A673 (cell line): ENCODE measurements at places on chromosomes 3 and 15. TPM values are rescaled to one million over a fixed set of nuclear protein-coding genes. Genes with fewer than 3 reads are reported as not detected.
A peak's percentile ranks its signal among the peaks of the same experiment; 100 is the strongest.

SERPINI2 gene
- not detected in 2 replicates for total RNA-seq

ATP2B2 gene
- 0.17 and 0.35 TPM in 2 replicates for total RNA-seq

ROBO1 gene
- total RNA-seq, result 67.6 TPM in 2 replicates

IQSEC1 gene
- 13.0 and 15.4 TPM in 2 replicates for total RNA-seq

ARHGAP31 gene
- 7.8 and 12.0 TPM in 2 replicates for total RNA-seq

OXTR gene
- total RNA-seq, result 5.6 and 6.5 TPM in 2 replicates

NUP210 gene
- total RNA-seq, result 11.4 and 16.3 TPM in 2 replicates

CHDH gene
- total RNA-seq, result 0.24 TPM in 1 of 2 replicates, not detected in the other

TNFAIP8L3 gene
- 0.15 and 0.24 TPM in 2 replicates for total RNA-seq

ALDH1A3 gene
- total RNA-seq, result 0.19 and 0.50 TPM in 2 replicates

DNA sequence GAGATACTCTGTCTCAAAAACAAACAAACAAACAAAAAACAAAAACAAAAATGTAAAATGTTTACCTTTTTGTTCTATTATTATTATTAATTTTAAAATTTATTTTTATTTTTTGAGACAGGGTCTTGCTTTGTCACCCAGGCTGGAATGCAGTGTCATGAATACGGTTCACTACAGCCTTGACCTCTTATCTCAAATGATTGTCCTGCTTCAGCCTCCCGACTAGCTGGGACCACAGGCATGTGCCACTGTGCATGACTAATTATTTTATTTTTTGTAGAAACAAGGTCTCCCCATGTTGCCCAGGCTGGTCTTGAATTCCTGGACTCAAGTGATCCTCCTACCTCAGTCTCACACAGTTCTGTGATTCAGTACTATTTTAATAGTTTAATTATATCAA is 5.7 kb upstream of the SLC25A26 start:
- DNase-seq, result no peak

DNA sequence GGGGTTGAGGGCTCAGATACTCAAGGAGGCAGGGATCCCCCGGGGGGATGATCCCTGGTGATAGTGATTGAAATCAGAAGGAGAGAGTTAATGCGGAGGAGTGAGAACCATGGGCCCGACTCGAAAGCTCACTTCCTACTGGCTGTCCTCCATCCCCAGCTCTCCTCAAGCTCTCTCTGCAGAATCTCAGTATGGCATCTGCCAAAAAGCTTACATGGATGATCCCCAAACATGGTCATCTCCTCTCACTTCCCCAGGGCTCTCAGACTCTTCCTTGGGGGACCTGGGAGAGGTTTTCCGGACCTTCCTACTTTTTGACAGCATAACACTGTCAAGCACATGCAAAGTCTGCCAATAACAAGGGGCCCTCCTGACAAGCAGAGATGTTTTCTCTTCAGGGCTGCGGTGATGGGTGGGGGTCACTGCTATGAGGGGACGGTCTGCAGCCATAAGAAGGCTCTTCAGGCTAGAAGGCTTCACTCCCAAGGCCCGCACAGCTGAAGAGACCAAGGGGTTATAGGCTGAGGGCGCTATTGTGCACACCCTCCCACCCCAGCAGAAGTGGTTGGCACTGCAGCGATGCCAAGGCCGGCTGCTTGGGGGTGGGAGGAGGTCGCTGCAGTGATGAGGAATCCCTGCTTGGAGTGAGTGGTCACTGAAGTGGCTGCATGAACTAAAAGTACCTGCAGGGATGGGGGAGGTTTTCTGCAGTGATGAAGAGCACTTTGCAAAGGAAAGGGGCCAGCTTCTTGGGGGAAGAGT is 828 bp upstream of the VWA5B2 start:
- no peak for DNase-seq

- peak; percentile 60 for DNase-seq
Observed at GRCh38 chr3:139111392-139112229, 66.9 kb upstream of the PRR23C start.

DNA sequence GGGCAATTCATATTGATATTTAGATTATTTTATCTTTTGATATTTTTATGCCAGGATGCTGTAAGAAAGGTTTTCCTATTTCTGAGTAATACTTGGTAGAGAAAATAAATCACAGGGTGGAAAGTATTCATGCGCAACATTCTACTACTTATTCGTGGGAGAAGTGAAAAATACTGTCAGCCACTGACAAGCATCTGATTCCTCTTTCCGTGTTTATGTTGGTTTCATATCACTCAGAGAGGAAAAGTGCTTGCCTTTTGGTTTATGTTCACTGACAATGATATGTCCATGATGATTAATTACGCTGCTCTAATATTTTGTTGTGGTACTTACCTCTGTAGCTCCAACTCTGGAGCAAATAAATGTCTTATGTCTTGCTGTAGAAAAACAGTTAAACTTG is 429.4 kb downstream of the EDEM1 start:
- no peak for DNase-seq

GRCh38 chr3:24565053-24565452 is 70.4 kb upstream of the THRB start:
- DNase-seq, result no peak

DNA sequence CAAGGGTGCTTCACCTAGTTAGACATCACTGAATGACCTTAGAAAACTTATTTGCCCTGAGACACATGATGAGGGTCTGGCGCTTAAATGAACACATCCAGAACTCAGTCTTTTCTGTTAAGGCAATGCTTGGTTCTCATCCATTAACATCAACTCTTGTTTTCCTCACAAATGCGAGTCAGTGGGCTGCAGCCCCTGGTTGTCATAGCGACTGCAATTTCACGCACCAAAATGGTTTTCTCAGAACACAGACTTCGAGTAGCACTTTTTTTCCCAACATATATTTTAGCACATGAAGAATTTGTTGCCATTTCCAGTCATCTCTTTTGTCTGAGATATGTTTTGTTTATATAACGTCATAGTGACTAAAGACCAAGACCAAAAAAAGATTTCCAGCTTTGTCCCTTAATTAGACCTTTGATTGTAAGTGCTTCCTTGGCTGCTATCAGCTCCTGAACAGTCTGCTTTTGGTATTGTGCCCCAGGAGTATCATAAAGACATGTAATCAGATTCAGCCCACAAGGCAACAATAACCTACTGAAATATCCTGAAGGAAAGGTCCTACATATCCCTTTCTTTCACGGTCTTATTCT is 68.5 kb downstream of the GPR176 start:
- DNase-seq, result no peak

- DNase-seq, result no peak
Observed at GRCh38 chr15:100667405-100668347, 65.3 kb downstream of the ASB7 start.

GRCh38 chr3:55124371-55124770 is 196.5 kb upstream of the LRTM1 start:
- no peak for DNase-seq

DNA sequence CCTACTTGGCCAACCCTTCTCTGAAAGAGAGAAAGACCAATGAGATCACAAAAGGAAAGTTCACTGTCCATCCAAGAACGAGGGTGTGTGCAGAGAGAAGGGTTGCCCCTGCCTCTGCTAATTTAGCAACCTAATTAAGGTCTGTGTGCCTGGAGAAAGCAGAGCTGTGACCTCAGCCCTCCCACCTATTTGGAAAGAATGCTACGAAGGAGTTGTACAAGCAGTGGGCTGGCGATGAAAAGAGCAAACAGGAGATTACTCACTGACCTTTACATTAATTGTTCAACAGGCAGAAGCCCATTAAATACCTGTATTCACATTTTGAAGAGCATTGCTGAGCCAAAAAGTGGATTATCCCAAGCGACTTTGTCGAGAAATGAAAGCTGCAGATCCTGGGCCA is 314.9 kb downstream of the NTRK3 start:
- DNase-seq, result no peak

DNA sequence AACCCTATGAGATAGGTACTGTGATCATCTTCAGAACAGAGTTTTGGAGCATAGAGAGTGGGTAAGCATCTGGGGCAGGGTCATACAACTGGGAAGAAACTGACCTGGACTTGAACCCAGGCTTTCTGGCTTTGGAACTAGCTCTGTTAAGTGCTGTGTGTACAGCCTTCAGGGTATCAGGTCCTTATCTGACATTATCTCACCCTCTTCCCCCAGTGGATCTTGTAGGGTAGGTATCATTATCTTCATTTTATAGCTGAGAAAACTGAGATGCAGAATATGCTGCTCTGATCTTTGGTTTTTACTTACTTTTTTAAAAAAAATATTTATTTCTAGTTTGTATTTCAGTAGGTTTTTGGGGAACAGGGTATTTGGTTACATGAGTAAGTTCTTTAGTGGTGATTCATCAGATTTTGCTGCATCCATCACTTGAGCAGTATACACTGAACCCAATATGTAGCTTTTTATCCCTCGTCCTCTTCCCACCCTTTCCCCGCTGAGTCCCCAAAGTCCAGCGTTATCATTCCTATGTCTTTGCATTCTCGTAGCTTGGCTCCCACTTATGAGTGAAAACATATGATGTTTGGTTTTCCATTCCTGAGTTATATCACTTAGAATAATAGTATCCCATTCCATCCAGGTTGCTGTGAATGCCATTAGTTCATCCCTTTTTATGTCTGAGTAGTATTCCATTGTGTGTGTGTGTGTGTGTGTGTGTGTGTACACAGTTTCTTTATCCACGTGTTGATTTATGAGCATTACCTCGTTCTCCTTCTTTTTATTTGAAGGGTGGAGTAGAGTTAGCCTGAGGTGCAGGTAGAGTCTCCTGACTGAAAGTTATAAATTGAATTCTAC is 271.2 kb downstream of the PTPRG start:
- DNase-seq, result no peak
